ENCODE measurements at places on chromosomes 4 and X.

- no peak for DNase-seq
Observed at GRCh38 chr4:13159041-13159620, 325.0 kb downstream of the RAB28 start.

GRCh38 chr4:90648311-90648710, 521.1 kb downstream of the CCSER1 start:
- no peak for DNase-seq

GRCh38 chr4:129140521-129140920, 44.6 kb downstream of the C4orf33 start:
- no peak for DNase-seq

DNA sequence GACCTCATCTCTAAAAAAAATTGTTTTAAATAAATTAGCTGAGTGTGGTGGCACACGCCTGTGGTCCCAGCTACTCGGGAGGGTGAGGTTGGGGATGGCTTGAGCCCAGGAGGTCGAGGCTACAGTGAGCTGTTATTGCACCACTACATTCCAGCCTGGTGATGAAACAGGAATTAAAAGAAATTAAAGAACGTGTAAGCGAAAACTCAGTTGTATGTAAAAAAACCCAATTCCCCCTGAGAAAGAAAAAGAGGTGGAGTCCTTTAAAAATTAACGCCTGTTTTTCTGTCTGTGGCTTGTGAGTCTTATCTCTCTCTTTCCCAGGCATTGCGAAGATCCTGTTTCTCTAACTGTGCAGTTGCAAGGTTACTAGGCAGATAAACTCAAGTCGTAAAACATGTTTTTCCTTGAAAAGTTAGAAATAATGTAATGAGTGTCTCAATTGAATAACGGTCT, 22.1 kb downstream of the EPGN start:
- no peak for DNase-seq

DNA sequence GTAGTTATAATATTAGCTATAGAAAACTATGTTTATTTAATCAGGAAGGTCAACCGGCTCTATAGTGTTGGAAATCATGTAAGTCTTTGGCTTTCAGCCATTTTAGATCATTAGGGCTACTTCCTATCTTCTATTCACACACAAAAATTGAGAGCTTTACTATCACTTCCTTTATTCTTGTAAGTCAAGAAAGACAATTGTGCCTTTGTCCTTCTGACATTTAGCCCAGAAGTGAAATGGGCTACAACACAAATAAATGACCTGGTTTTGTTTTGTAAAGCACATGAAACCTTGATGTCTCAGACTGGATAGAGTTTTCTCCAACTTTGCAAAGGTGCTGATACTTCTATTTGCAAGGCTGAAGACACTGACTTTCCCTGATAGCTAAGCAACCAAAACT, 122.4 kb upstream of the ACSL4 start:
- DNase-seq: no peak

DNA sequence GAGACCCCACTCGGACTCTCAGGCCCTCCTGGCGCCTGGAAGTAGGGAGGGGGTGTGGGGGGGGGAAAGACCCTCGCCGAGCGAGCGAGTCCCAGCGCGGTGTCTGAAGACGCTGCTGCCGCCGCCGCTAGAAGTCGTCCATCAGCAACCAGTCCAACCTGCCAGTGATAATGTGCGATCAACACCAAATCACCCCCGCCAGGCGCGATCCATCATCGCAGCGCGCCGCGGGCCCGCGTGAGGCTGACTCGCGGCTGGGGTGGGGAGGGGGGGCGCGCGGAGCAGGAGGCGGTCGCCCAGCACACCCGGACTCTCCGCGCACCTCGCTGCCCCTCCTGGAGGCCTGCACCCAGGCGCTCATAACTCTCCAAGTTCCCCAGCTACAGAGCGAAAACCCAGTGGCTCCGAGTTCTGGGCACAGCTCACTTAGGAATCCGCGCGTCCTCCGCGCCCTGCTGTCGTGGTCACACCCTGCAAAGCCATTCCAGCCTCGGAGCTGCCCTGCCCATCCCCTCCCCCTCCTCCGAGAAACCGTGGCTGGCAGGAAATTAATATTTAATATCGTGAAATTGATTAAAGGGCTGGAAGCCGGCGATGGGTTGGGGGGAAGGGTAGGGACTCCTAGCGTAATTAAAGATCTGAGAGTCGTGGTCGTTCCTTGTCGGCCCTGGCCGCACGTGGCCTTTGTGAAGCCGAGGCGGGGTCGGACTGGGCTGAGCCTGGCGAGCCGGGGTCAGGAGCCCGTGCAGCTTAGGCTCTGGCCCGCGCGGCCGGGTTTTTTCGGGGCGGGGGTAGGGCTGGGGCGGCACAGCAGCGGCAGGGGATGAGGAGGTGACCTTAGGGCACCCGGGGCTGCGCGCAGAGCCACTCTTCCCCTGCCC, 58.1 kb upstream of the BCOR start:
- DNase-seq: no peak

GRCh38 chrX:133375615-133376340, 39.5 kb downstream of the GPC4 start:
- no peak for DNase-seq

GRCh38 chr4:38769857-38770256, 12.9 kb downstream of the TLR10 start:
- no peak for DNase-seq

GRCh38 chr4:95027905-95028618, 270.3 kb downstream of the BMPR1B start:
- DNase-seq: no peak

- DNase-seq: no peak
Observed at GRCh38 chrX:136546371-136546781, 14.4 kb downstream of the VGLL1 start.

DNA sequence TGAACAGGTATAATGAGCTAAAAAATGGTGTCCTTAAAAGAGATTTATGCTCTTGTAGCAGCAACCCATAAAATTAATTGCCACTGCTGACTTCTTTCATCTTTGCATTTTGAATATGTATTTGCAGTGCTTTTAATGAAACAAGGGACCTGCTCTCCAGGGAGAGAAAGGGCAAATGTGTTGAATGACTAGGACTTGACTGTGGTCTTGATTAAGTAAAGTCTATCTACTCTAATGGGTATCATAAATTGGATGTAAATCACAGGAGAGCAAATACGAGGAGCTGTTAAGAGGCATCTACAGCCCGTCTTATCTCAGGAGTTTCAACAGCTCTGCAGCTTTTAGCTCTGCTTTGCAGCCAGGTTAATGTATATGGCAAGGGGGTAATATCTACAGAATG, 216.4 kb downstream of the PALLD start:
- DNase-seq: no peak

- no peak for DNase-seq
Observed at GRCh38 chr4:154478128-154478527, 13.5 kb downstream of the DCHS2 start.

GRCh38 chr4:186669735-186670134, 53.9 kb downstream of the FAT1 start:
- DNase-seq: no peak

GRCh38 chr4:139957065-139957464, 196.9 kb downstream of the MAML3 start:
- no peak for DNase-seq

DNA sequence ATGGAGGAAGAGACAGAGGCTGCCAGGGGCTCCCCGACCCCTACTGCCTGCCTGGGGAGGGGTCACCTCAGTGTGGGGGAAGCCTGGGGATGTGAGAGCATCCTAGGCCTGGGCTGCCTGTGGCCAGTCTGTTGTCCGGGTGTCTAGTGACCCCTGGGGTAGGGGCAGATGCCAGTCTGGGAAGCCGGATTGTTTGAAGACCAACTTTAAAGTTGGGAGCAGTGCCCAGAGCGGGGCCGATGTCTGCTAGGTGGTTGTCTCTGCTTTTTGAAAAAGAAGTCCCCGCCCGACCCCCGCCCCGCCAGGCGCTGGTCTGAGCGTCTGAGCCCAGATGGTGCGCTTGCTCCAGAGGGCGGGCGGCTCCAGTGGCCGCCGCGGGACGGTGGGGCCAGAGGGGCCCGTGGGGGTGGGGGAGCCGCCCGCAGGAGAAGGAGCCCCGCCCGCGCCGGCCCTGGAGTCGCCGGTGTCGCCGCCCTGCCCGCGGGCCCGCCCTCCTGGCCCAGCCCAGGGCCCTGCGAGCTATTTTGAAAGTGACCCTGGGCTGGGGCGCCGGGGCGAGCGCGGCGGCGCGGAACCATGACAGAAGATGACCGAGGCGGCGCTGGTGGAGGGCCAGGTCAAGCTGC, at the start of gene DOK7:
TSS of gene DOK7 (plus strand) at position 517 of the 626 bp plus-strand sequence. CDS start at position 587, 70 bp downstream.
- DNase-seq: no peak

DNA sequence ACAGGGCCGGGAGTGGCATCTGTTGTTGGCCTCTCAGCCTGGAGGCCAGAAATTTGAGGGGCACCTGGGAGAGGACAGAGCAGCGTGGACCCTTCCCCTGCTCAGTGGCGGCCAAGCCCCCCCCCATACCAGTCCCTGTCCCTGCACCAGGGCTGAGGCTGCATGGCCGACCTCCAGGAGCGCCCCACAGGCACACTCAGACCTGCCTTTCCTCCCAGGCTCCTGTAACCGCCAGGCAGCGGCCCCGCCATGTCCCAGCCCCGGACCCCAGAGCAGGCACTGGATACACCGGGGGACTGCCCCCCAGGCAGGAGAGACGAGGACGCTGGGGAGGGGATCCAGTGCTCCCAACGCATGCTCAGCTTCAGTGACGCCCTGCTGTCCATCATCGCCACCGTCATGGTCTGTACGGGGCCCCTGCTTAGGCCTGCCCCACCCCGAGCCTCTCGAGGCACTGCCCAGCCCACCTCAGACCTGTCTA, 15.3 kb downstream of the TMEM175 start:
- DNase-seq: no peak

- DNase-seq: no peak
Observed at GRCh38 chr4:121192480-121192879, 28.4 kb upstream of the TNIP3 start.

DNA sequence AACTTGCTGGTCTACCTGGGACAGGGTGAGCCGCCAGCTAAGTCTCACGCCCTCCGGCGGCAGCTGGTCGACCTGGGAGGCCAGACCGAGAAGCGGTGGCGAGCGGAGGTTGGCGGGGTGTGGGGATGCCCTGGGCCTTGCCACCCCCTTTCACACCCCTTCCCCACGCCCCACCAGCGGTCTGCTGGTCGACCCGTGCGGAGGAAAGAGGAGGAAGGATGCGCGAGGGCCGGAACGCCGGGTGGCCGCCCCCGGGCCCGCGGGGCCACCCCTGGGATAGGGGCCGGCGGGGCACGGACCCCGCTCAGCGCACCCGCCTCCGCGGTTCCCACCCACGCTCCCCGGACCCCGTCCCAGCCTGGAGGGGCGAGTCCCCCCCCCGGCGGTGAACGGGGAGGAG, 28.3 kb upstream of the DCAF12L1 start:
- DNase-seq: no peak

Measured in T follicular helper cell (primary cell).